IMR-90 (cell line): ENCODE measurements at places on chromosomes 4 and X. TPM values are rescaled to one million over a fixed set of nuclear protein-coding genes. Genes with fewer than 3 reads are reported as not detected.

The CT45A1 gene
- not detected in 2 replicates for total RNA-seq

The MAP7D3 gene
- 21.7 and 23.8 TPM in 2 replicates for total RNA-seq

The POF1B gene
- not detected in 2 replicates for total RNA-seq

The TMEM184C gene
- 67.6 and 71.7 TPM in 2 replicates for total RNA-seq

The CABS1 gene
- total RNA-seq, result not detected in 2 replicates

The COL4A6 gene
- total RNA-seq, result 0.28 and 0.36 TPM in 2 replicates

The CORIN gene
- 15.6 and 20.3 TPM in 2 replicates for total RNA-seq
